ENCODE measurements at places on chromosomes 7 and 10.

- peak; percentile 62 for DNase-seq
Observed at GRCh38 chr7:92754919-92755581, 81.3 kb downstream of the CDK6 start.

DNA sequence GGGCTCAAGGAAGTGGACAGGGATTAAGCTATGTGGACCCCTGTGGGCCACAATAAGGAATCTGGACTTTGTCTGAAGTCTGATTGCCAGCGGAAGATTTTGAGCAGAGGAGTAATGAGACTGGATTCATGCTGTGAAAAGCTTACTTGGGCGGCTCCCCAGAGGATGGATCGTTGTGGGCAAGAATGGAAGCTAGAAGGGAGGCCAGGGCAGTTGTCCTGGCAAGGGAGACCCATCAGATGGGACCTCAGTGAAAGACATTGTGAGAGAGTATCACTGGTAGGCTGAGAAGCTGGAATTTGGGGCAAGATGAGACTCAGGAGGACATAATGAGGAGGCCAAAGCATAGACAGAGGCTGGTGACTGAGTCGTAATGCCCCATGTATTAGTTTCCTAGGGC is 15.6 kb downstream of the ABCC2 start:
- no peak for DNase-seq

GRCh38 chr7:27424231-27424630 is 181.6 kb downstream of the EVX1 start:
- DNase-seq, result no peak

- DNase-seq, result no peak
Observed at GRCh38 chr10:22824984-22825383, 102.9 kb upstream of the ARMC3 start.

- no peak for DNase-seq
Observed at GRCh38 chr10:72027498-72027897, 60.9 kb downstream of the SPOCK2 start.

DNA sequence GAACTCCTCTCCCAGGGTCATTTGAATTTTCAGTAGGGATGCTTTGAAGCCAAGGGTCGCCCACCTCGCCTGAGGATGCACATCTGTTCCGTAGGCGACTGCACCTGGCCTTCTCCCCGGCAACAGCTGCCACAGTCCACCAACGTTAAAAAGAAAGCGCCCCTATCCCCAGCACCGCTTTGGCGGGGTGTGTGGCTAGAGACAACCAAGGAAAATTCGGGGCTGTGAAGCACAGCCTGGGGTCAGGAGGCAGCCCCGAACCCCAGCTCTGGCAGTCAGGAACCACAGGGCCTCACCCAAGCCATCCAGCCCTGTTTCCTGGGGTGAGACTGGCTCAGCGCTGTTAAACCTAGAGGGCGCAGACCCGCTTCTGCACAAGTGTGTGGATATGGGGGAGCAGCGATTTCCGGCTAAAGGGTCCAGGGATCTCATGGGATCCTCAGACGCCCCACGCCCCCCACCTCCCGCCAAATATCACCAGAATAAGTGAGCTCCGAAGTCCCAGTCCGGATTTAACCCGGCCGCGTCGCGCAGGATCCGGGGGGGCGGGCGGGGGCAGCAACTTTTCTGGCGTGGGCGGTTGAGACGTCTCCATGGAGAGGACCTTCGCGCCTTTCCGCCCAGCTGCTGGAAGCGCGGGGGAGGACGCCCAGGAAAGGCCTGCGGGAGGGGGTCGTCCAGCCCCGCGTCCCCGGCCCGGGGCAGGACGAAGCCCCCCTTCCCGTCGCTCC is 822 bp downstream of the ZC3HAV1L start:
- DNase-seq, result no peak

- DNase-seq, result no peak
Observed at GRCh38 chr10:109426987-109427386, 496.3 kb downstream of the XPNPEP1 start.

DNA sequence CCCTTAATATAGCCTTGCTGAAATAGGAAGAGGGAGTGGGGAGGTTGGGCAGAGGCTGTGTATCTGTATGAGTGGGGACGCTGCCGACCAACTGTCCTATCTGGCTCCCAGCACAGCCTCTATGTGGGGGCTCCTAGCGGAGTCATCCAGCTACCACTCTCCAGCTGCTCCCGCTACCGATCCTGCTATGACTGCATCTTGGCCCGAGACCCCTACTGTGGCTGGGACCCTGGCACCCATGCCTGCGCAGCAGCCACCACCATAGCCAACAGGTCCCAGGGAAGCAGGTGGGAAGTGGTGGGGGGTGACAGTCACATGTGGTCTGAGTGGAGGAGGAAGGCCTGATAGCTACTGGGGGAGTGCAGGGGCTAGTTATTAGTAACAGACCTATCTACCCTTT is 6.6 kb downstream of the MRPL43 start:
- no peak for DNase-seq

Data from NCI-H524 treated with DMSO at 0.1 percent for 48 hours (cell line).